Esophagus squamous epithelium (tissue), 5 donors: ENCODE measurements at places on chromosomes 12 and 14.

DNA sequence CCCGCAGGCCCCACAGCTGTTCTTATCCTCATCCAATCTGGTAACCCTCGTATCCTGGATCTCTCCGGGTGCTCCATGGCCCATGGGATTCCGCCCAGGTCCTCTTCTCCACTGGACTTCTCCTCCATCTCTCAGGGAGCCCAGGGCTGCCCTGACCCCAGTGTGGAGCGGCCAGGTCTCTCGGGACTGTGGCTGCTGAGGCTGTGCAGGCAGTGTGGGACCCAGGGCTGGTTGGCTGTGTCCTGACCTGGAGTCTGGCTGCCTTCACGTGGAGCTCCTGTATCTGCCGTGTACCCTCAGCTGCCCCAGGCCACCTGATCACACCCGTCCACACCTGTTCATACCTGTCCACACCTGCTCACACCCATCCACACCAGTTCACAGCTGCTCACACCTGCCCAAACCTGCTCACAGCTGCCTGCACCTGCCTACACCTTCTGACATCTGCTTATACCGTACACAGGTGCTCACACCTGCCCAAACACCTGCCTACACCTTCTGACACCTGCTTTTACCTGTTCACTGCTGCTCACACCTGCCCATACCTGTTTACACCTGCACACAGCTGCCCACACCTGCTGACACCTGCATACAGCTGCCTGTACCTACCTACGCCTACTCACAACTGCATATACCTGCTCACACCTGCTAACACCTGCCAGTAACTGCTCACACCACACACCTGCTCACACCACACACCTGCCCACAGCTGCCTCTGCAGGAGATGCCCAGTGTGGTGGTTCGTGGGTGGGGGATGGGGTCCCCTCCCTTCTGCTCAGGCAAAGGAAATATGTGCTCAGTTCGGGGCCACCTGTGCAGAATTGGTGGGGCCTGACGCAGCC, 92.2 kb downstream of the GALNT9 start:
- no peak for DNase-seq

- no peak for DNase-seq
These were observed 98.3 kb upstream of the ESRRB start for GRCh38 chr14:76277586-76278130.

DNA sequence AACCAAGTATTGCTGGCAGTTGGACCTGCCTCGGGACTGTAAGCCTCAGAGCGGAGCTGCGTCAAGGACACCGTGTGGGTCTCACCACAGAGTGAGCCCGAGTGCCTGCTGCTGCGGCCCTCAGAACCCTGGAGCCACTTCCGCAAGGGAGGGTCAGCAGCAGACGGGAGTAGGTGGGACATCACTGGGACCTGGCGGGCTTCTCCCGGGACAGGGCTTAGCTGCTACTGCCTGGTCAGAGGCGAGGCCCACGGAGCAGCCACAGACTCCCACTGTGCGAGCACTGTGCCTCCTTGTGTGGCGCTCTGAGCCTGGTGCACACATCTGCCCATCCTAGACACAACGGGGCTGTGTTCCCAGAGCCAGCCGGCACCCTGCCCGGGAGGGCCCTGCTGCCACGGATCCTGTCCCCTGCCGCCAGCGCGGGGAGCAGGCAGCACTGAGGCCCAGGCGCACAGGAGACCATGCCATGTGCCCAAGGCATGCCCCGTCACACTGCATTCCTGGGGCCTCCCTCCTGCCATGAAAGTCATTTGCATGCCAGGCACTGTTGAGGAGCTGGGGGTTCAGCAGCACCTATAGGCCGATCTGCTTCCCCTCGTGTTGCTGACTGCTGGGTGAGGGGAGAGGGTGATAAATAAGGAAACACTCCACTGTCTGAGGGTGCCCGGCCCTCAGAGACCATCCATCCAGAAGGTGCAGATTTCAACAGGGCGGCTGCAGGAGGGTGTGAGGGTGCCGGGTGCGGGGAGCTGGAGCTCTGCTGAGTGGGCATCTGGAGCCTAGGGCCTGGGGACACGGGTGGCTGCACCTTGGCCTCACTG, 10.0 kb downstream of the HIP1R start:
- DNase-seq, result no peak

DNA sequence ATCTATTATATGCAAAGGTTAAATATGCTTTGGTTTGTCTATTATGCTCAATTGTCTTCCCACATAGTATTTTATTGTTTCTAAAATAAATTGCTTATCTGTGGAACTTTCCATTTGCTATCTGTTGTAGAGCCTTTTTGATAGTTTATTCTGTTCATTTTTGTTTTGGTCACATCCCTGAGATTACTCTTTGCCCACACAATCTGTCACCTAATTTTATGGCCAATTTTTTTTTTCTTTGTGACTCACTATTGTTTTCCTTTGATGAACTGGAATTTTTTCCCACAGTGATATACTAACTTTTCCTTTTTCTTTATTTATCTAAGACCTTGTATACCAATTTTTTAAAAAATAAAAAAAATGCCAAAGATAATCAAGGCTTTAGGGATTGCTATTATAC, 61.1 kb downstream of the RASSF9 start:
- no peak for DNase-seq

DNA sequence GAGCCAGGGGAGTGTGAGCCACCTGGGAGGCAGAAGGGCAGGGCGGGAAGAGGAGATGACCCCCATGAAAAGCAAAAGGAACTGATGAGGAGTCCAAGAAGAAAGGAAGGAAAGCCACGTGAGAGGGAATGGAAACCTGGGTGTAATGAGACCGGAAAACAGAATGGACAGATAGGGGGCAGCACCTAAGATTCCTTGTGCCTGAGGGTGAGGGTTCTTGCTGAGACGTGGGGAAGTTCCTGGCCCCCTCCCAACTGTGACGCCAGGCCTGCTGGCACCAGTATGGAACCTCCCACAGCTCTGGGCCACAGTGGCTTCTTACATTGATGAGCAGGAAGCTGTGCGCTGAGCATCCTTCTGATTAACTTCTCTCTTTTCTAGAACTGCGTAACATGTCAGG, 30.8 kb downstream of the TTC7B start:
- no peak for DNase-seq

DNA sequence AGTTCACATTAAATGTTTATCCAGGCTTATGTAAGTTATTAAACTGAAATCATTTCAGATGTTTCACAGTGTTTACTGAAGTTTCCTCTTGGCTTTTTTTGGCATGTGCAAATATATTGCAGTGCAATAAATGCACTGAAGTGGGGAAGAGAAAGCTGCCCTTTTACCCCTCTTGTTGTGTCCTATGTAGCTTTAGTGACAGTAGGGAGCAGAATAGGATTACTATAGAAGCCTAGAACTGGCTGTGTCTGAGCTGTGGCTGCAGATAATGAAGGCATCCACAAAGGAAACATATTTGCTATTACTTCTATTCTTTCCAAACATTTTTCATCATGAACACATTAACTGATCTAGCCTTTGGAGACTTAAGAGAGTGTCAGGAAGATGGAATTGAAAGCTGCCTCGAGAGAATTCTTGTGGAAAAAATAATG, 24.1 kb upstream of the CNTN1 start:
- no peak for DNase-seq

DNA sequence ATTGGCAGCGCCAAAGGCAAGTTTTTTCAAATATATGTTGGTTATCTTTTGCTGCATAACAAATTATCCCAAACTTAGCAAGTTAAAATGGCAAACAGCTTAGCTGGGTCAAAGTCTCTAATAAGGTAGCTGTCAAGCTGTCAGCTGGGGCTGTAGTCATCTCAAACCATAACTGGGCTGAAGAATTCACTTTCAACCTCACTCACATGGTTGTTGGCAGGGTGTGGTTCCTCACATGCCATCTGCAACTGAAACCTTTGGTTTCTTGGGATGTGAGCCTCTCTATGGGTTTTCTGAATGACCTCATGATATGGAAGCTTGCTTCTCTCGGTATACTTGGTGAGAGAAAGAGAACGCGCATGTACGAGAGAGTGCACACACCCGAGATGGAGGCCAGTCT, 125.4 kb downstream of the LRIG3 start:
- DNase-seq, result no peak

DNA sequence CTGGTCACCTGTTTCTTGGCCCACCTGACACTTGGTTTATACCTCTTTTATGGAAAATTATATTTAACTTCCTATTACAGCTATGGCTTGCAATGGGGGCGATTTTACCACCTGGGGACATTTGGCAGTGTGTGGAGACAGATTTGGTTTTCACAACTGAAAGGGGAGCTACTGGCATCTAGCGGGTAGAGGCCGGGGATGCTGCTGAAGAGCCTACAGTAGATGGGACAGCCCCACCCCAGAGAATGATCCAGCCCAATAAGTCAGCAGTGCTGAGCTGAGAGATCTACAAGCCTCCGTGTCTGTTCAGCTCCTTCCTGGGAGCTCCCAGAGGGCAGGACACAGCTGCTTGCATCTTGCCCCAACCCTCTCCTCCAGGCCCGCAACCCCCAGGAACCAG, 302.8 kb downstream of the CACNA1C start:
- DNase-seq, result no peak

- no peak for DNase-seq
These were observed 39.4 kb upstream of the BTG1 start for GRCh38 chr12:92185052-92185451.
